ENCODE measurements at places on chromosomes 6 and 20.

DNA sequence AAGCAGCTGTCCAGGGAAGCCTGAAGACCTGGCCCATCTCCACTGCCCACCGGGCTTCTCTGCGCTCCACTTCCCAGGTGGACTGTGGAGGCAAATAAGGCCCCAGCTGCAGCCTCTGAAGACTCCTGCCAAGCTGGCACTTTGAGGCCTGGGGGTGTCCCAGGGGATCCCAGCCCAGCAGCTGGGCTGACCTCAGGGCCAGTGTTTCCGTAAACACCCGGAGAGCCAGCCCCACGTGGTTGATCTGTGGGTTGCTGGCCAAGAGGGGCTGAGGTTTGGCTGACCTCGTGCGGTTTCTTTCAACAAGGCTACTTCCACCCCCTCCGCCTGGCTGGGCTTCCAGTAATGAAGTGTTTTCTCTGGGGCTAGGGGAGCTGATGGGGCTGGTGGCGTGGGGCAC, 12.4 kb upstream of the CCN5 start:
- peak; percentile 40 for DNase-seq

GRCh38 chr20:58309591-58310290, at the start of gene RAB22A:
TSS of gene RAB22A (plus strand) at chr20:58309715. CDS start at chr20:58309977, 262 bp downstream.
- DNase-seq: peak; percentile 85

- no peak for DNase-seq
Observed at GRCh38 chr20:24442909-24443308, 26.5 kb upstream of the SYNDIG1 start.

DNA sequence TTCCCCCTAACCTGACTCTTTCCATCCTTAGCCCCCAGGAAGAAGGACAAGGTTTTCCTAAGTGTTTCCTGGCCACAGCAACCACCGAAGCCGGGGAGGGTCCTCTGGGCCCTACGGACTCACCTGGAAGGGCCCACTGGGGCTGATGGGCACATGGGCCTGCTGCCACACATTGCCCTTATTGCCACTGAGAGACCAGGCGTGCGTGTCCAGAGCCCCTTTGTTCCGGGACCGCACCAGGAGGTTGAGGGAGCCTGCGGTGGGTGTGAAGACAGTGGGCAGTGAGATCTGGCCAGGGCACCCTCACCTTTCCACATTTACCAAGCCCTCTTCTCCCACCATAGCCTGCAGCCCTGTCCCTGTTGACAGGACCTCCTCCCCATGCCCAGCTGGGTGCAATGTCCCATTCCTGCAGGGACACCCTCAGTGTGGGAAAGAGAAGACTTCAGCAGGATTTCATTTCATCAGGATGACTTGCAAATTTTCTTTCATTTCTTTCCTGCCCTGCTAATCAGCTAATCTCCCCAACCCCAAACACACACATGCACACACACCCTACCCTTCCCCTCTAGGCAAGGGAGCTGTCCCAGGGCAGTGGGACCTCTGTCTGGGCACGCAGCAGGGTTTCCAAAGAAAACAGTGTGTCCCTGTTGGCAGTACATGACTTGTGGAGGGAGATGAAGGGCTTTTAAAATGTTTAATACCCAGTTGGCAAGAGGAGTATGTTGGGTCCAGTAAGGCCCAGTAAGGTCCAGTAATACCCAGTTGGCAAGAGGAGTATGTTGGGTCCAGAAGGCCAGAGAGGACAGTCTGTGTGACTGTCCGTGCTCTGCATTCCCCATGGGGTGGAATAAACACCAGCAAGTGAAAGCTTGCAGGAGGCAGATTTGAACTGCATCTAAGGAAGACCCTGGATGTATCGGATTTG, 59.0 kb downstream of the MDGA1 start:
- no peak for DNase-seq

DNA sequence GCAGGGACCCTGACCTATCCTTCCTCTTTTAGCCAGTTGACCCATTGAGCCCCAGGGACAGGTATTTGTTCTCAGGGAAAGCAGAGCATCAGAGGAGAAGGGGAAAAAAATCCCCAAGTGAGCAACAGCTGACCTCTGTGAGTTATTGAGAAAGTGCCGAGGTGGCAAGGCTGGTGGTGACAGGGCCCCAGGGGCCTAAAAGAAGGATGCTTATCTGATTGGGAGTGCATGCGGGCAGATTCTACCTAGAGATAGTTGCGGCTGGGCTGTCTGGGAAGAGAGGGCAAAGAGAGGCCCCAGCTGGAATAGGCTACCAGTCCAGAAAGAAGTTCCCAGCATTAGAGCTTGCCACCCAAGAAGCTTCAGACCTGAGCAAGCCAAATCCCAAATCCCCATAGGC, 26.5 kb upstream of the MAFB start:
- DNase-seq: no peak

- no peak for DNase-seq
Observed at GRCh38 chr6:15798533-15799255, 135.9 kb upstream of the DTNBP1 start.

DNA sequence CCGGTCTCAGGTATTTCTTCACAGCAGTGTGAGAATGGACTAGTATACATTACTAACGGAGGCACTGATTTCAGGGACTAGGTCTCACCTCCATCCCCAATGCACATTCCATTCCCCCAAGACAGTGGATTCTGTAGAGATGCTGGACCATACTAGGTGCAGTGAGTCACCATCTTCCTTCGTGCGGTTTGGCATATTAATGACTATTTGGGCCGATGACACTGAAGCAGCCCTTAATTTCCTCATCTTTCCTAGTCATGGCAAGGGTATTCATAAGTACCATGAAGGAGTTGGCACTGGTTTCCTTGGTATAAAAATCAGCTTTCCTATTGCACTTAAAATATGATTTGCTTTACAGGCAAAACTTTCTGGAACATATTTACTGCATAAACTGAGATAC, 121.4 kb upstream of the TRAF3IP2 start:
- DNase-seq: no peak

- no peak for DNase-seq
Observed at GRCh38 chr6:129908356-129908755, 47.2 kb upstream of the TMEM244 start.

DNA sequence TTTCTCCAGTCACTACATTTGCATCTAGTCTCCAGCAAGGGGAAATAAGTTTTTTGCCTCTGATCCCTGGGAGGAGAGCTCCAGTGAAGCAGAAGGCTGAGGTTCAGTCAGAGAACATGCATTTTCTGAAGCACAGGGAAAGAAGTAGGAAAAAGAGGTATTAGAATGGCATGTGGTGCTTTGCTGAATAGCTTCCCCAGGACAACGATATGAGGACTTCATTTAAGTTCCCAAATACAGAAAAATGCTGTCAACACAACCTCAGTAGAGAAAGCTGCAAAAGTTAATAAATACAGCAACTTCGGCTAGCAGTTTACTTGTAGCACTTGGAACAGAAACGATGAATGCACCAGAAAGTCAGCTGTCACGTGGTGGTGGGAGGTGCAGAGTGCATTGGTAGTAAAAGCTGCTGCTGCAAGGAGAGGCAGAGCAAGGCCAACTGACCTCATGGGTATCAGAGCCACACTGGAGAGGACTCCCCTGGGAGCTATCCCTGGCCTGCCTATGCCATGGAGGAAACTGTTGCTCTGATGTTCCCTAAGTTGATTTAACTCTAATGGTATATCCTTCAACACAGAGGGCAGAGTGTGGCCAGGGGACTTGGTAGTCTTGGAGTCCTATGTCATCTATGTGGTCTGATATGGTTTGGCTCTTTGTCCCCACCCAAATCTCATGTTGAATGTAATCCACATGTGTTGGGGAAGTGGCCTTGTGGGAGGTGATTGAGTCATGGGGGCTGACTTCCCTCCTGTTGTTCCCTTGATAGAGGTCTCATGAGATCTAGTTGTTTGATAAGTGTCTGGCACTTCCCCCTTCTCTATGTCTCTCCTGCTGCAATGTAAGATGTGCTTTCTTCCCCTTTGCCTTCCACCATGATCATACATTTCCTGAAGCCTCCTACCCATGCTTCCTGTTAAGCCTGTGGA, 85.9 kb downstream of the ADTRP start:
- no peak for DNase-seq

DNA sequence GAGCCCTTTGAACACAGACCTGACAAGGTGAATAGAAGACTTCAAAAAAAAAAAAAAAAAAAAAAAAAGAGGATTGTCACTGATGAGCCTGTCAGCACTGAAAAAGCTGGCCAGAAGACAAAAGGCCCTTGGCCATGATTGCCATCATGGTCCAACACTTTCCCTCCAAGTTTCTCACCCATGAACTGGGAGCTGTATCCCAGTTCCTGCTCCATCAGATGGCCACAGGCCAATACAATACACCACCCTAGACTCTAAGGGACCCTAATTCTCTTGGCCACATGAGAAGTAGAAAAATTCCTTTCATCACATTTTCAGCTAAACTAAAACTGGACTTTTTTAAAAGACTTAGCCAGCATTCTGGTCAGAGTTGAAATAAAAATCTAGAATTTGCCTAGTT, 50.2 kb downstream of the NUDT3 start:
- no peak for DNase-seq

DNA sequence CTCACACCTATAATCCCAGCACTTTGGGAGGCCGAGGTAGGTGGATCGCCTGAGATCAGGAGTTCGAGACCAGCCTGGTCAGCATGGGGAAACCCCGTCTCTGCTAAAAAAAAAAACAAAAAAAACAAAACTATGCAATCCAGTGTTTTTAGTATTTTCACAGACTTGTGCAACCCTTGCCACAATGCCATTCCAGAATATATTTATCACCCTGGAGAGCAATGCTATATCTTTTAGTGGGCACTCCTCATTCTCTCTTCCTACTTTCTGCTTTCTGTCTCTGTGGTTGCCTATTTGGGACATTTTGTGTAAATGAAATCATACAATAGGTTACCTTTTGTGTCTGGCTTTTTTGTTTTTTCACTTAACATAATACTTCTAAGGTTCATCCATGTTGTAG, 39.1 kb upstream of the MROH8 start:
- no peak for DNase-seq

GRCh38 chr6:132820629-132821381, 6.4 kb downstream of the RPS12 start:
- peak; percentile 52 for DNase-seq

- no peak for DNase-seq
Observed at GRCh38 chr6:126949786-126950185, 168.7 kb upstream of the RSPO3 start.

GRCh38 chr20:57410398-57410920, 19.3 kb downstream of the RBM38 start:
- no peak for DNase-seq

- DNase-seq: no peak
Observed at GRCh38 chr6:143609972-143610371, 67.8 kb upstream of the PHACTR2 start.

DNA sequence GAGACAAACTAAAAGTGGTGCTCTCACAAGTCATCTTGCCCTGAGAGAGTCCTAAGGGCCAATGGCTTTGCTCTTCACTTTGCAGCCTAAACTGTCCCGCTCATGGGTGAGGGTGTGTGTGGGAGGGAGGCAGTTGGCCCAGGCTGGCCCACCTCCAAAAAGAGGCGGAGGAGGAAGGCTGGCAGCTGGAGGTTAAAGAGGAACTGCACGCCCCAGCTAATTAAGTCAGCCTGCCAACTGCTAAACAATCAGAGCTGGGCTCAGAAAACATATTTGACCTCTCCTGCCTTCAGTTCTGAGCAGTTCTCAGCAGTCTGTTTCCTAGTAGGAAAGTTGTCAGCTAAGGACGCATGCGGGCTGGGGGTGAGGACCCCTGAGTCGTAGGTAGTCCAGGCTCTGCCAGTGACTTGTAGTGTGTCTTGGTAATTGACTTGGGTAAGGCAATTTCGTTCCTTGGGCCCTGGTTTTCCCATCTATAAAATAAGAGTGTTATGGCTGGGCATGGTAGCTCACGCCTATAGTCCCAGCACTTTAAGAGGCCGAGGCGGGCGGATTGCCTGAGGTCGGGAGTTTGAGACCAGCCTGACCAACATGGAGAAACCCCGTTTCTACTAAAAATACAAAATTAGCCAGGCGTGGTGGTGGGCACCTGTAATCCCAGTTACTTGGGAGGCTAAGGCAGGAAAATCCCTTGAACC, 17.0 kb downstream of the GSS start:
- DNase-seq: no peak

DNA sequence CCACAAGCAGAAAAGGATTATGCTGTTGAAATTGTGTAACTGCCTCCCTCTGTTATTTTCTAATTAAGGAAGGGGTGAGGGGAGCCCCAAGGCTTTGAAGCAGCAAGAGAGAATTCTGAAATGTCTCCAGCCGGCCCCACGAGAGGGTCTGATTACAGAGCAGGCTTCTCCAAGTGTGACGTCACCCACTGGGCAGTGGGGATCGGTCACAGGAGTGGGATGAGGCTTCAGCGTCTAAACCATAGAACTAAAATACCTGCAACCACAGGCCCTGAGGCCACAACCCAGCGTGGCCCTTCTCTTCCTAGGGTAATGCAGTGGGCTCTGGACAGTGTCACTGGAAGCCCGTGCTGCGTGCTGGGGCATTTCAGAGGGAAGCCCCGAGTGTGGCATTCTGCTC, 38.6 kb upstream of the APCDD1L start:
- no peak for DNase-seq

Measured in kidney tubule cell (primary cell).